ENCODE measurements at places on chromosomes 6 and 20. TPM values are rescaled to one million over a fixed set of nuclear protein-coding genes. Genes with fewer than 3 reads are reported as not detected.

The IL17F gene
- not detected for total RNA-seq

The TTLL9 gene
- total RNA-seq, result 0.17 TPM

The PYGB gene
- 52.2 TPM for total RNA-seq

The HINT3 gene
- 14.8 TPM for total RNA-seq

The HUS1B gene
- total RNA-seq, result 0.93 TPM

Data from type B pancreatic cell (in vitro differentiated cells).